ENCODE measurements at places on chromosomes 16 and 17. TPM values are rescaled to one million over a fixed set of nuclear protein-coding genes. Genes with fewer than 3 reads are reported as not detected.

ROGDI gene
- 241 TPM for polyA plus RNA-seq

NPIPA5 gene
- polyA plus RNA-seq = 1.5 TPM

UBFD1 gene
- polyA plus RNA-seq = 94.3 TPM

CCL1 gene
- polyA plus RNA-seq = not detected

NPW gene
- polyA plus RNA-seq = not detected

CALB2 gene
- polyA plus RNA-seq = 1.1 TPM

CD300LB gene
- not detected for polyA plus RNA-seq

CIBAR2 gene
- not detected for polyA plus RNA-seq

TP53TG3C gene
- not detected for polyA plus RNA-seq

FSCN2 gene
- polyA plus RNA-seq = 3.6 TPM

TELO2 gene
- polyA plus RNA-seq = 55.5 TPM

AMFR gene
- polyA plus RNA-seq = 103 TPM

TBC1D3H gene
- not detected for polyA plus RNA-seq

TNFRSF13B gene
- polyA plus RNA-seq = not detected

KAT2A gene
- polyA plus RNA-seq = 30.5 TPM

HOXB6 gene
- polyA plus RNA-seq = not detected

USP43 gene
- polyA plus RNA-seq = 0.46 TPM

TBC1D3K gene
- polyA plus RNA-seq = not detected

SLC5A11 gene
- polyA plus RNA-seq = not detected

G6PC1 gene
- not detected for polyA plus RNA-seq

EPN3 gene
- not detected for polyA plus RNA-seq

KRTAP2-4 gene
- not detected for polyA plus RNA-seq

TMEM235 gene
- not detected for polyA plus RNA-seq

TGFB1I1 gene
- polyA plus RNA-seq = 0.38 TPM

SLC13A2 gene
- not detected for polyA plus RNA-seq

C17orf107 gene
- 2.1 TPM for polyA plus RNA-seq
